ENCODE measurements at places on chromosomes 13 and 19.

GRCh38 chr19:35247526-35248309 is 1.1 kb upstream of the LSR start:
- no peak for DNase-seq

GRCh38 chr13:31742097-31742734 is 2.9 kb downstream of the RXFP2 start:
- peak; percentile 75 for DNase-seq

DNA sequence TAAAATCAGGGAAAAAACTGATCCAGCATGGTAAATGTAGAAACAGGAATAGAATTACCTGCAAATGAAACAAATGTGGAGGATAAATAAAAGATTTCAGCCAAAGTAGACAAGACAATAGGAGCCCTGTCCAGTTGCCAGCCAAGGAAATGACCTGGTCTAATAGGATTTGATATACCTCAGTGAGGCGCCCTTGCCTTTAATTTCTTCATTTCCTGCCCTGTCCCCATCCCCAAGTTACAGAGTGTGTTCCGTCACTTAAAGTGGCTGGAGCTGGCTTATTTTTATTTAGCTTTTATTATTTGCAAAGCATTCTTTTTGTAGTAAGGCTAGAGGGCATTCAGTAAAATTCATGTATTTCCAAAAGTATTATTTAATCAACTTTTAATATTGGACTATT is 1022.0 kb downstream of the EFNB2 start:
- no peak for DNase-seq

GRCh38 chr13:108897955-108898354 is 268.5 kb downstream of the MYO16 start:
- DNase-seq, result no peak

GRCh38 chr19:14048443-14049153 is 13.3 kb downstream of the PALM3 start:
- peak; percentile 63 for DNase-seq

GRCh38 chr13:24073657-24074056 is 86.9 kb upstream of the SPATA13 start:
- DNase-seq, result no peak

- DNase-seq, result no peak
These were observed 3.6 kb upstream of the PLK5 start for GRCh38 chr19:1520203-1520780.

- DNase-seq, result no peak
These were observed 7.2 kb downstream of the MED29 start for GRCh38 chr19:39398297-39398864.

DNA sequence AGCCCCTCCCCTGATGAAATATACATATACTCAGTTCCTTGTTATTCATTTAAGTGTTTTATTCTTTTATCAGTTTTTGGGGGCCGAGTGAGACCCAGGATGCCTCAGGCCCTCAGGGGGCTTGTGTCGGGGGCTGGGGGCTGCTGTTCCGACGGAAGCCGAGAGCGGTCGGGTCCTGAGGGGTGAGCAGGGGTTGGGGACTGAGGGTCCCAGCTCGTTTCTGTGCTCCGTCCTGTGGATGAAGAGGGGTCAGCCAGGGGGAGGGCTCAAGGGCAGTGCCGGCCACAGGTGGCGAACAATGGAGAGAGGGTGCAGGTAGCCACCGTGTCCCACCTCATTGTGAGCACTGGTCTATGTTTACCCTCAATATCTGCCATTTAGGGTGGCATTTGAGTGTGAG is 1.9 kb downstream of the PCP2 start:
- DNase-seq, result no peak

DNA sequence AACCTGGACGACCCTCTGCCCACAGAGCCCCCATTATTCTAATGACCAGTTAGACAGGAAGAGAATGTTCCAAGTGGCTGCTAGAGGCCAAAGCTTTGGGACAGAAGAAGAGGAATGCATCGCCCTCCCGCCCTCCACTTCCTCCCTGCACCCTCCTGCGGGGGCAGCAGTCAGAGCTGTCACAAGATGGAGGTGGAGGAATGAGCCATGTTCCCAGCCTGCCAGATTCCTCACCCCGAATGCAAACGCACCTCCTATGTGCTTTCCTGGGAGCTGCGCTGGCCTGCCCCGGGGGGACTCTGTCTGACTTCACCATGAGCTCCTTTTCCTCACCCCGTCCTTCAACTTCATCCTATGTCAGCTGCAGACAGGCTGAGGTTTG is 1.7 kb downstream of the YJEFN3 start:
- DNase-seq, result no peak

- DNase-seq, result no peak
These were observed 8.6 kb upstream of the CDC16 start for GRCh38 chr13:114226088-114226487.

GRCh38 chr19:56116606-56117005 is 4.5 kb downstream of the ZNF787 start:
- DNase-seq, result no peak

GRCh38 chr13:33918199-33918932 is 100.4 kb downstream of the RFC3 start:
- no peak for DNase-seq
